Activated T-cell treated with anti-CD3 and anti-CD28 coated beads for 48 hours (primary cell): ENCODE measurements at places on chromosomes 16 and 17.

DNA sequence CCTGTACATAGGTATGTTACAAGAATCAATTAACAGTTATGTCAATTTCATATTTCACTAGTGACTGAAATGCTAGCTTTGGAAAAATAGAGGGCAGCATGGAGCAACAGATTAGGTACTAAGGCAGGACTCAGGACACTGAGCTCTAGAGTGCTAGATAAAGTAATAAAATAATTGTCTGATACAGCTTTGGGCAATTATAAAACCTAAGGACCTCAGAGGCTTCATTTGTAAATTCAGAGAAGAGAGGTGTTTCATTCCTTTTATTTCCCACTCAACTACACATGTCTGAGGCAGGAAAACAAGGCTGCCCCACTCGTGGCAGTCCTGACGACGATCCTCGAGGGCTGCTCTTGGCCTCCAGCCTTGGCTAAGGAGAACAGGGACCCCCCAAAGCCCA lies 81.5 kb downstream of the CA4 start:
- no peak for DNase-seq

DNA sequence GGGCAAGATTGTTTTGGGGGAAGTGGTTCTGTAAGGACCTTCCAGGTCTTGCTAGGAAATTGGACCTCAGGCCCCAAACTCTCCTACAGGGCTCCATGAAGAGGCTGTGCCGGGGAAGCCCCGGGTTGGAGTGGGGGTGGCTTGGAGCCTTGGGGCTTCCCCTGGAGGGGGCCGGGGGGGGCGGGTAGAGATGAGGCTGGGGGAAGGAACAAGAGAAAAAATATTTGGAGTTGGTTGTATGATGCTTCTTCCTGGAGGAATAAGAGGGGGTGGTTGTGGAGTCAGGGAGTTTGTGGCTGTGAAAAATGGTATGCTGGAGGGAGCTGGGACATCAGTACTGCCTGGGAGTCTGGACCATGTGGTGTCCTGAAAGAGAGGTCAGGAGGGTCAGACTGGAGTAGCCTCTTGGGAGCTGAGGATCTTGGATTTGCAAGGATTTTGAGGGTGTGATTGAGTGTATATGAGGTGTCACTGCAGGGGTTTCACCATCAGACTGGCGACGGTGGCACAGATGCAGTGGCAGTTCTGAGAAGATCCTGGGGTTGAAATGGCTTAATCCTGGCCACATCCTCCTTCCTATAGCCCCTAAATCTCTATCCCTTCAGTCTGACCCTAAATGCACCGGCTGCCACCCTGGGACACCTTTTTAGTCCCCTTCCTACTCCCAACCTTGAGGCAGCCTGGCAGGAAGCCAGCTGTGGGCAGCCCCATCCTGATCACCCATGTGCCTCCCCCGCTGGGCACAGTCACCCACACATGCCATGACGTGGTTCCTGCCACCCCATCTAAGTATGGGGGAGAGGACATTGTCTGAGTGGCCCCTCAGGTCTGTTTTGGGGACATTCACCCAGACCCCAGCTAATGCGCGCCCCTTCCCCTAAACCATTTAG lies 10.9 kb downstream of the RARA start:
- no peak for DNase-seq

GRCh38 chr16:50528820-50529219 lies 19.4 kb upstream of the NKD1 start:
- no peak for DNase-seq

DNA sequence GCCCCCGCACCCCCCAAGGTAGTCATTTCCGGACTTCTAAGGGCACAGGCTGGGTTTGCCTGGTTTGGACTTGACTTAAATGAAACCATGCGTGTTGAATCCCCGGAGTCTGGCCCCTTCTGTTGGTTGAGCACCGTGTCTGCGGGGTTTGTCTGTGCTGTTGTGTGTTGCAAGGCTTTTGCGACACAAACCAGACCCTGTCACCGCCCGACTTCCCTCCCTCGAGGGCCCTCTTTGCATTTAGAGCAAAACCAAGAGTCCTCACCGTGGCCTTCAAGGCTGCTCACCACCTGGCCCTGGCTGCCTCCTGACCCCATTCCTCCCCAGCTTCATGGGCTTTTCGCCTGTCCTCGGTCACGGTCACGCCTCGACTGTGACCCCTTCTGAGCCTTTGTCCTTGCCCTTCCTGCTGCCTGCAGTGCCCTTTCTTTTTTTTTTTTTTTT lies 7.4 kb downstream of the CRISPLD2 start:
- DNase-seq, result no peak

- no peak for DNase-seq
These were observed 8.7 kb upstream of the PITPNA start for GRCh38 chr17:1571341-1571704.

DNA sequence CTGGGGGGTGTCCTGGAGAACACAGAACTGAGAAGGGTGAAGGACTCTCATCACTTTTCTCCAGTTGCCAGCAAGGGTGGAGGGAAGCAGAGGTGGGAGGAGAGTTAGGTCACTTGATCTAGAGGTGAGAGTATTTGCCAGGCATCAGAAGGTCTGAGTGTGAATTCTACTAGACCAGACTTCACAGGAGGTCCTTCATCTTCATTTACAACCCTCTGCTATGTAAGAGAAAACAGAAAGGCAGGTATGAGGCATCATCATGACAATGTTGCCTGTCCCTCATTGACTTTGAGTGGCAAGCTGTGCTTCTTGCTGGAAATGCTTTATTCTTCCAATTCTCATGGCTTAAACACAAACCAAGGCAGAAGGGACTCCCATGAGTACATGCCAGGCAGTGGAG lies 45.9 kb upstream of the B4GALNT2 start:
- no peak for DNase-seq

GRCh38 chr17:78107976-78108725 lies 20.4 kb downstream of the TMC6 start:
- no peak for DNase-seq

DNA sequence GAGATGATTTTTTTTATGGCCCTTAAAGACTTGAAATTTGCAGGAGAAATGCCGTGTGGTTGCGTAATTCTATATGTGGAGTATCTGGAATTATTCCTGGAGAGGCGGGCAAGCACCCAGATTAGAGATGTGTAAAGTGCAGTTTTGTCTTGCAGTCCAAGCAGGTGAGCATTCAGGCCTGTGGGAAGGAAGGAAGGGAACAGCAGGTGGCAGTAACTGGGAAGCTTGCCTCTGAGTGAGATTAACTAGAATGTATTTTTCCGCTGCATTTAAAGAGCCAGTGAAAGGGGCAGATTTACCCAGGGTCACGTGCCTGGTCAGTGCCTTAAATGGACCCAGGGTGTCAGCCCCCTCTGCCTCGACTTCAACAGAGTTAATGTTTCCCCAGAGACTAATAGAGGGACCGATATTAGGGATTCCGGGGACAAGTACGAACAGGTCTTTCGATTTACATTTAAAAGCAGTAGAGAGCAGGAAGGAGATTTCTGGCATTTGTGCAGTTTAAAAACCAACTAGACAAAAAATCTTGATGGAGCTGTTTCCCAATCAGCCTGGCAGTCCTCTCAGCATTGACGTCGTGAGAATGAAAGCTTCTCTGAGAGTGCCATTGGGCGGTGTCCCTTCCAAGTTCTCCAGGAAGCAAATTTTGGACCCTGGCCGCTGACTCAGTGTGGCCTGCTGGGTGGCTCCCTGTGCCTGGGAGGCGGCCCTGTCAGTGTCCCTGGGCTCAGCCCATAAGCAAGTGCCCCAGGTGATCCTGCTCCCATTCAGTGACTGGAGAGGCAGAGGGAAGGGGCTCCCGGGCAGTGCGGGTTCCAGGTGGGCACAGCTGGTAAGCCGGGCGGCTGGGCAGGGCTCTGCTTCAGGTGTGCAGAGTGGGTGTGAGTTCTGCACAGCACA lies 38.2 kb downstream of the KSR1 start:
- DNase-seq, result no peak

- DNase-seq, result no peak
These were observed 31.9 kb downstream of the CACNG1 start for GRCh38 chr17:67076290-67076689.

DNA sequence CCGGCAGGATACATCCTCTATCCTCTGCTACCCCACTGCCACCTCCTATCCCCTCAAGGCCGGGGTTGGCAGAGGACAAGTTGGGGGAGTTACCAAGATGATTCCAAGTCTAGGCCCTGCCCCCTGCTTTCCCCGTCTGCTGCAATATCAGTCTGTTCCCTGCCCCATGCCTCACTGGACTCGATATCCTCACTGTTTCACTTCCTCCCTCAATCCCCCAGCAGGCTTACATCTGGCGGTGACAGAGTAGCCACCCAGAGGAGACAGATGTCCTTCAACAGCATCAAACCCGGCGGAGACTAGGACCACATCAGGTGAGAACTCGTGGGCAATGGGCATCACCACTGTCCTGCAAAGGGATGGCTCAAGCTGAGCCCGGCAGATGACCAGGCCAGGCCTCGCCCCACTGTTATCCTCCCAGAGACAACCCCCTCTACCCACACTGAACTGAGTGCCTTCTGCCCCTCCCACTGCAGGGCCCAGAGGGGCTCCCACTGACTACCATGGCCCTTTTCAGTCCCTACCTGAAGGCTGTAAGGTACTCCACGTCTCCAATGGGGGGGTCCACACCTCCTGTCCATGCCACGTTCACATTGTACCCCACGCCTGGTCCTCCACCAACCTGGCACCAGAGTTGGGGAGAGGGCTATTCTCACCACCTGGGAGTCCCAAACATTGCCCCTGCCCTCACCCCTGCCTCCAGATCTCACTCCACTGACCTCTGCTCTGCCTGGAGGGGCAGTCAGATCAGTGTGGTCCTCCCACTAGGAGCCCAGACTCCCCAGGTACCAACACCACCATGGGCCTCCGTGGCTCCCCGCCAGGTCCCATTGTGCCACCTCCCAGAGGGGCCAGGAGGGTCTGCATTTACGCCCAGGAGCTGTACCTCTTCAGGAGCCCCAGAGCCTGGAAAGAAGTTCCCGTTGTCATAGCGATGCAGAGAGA lies 9.6 kb downstream of the G6PC3 start:
- DNase-seq, result no peak

DNA sequence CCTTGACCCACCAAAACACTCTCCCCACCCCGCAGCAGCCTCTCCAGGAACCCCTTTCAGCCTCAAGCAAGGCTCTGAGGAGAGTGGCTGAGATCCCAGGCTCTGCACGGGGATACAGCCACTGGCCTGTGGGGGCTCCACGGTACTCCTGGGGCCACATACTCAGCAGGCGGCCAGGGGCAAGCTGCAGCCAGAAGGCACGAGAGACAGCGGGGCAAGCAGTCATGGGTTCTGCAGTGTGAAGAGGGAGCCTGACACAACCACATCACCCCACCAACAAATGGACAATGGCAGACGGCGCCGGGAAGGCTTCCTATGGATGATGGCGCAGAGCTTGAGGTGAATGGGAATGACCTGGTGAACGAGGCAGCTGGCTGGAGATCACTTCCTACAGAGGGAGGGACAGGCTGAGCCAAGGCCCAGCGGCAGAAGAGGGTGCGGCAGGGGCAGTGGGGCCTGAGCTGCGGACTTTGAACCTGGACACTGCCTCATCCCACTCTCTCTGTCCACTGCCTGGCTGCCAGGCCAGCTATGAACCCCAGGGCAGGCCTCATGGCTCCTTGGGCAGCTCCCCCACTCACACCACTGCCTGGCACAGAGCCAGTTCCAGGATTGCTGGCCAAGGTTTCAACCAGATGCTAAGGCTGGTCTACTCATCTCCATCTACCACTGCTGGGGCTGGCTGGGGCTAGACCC lies 10.8 kb upstream of the BCAR1 start:
- DNase-seq, result no peak

GRCh38 chr16:63530974-63531373 lies 1494.7 kb upstream of the CDH8 start:
- DNase-seq, result no peak
